NCI-H187 treated with DMSO at 0.1 percent for 48 hours (cell line): ENCODE measurements at places on chromosomes 1 and 21.

DNA sequence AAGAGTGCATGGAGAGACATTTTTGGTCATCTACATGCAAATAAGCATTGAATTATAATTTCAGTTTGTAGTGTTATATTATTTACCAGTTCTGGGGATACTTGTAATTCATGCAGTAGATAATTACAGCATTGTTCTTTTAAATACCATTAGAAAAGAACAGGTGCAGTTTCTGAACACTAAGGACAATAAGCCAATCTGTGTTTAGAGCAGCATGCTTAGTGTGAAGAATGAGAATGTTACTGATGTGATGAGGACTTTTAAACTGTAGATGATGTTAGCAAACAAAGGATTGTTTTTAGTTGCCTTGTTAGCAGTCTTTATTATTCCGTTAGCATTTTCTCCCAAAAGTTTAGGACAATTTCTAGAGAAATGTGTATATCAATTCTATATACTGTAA is 348.3 kb downstream of the BRINP3 start:
- no peak for DNase-seq

DNA sequence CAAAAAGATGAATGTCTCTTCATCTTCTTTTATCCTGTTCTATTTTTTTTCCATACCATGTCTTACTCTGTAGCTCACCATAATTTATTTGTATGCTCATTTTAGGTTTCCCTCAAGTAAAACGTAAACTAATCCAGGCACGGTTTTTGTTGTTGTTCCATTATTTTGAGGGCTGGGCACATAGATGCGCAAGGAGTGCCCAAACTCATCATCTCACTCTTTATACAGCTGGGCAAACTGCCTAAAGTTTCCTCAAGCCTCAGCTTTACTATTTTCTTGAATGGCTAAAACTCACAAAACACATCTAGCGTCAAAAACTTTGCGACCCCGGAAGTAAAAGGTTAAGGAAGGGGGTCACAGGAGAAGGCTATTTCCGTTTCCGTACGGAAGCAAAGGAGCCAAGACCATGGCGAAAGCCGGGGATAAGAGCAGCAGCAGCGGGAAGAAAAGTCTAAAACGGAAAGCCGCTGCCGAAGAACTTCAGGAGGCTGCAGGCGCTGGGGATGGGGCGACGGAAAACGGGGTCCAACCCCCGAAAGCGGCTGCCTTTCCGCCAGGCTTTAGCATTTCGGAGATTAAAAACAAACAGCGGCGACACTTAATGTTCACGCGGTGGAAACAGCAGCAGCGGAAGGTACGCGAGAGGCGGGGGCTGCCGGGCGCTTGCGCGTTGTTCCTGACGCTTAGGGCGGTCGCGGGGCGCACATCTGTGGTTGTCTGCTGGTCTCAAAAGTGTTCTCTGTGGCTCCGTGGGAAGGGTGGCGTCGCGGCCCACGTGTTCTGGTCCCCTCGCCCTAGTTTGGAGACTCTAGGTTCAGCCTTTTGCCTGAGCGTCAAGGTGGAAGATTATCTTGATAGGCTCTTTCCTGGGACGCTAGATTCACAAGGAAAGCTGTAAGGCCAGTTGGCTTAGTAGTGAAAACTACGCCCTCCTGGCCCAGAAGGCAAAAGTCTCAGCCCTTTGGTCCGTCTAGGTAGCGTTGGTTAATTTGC is at the start of gene RPF1:
Gene RPF1 (plus strand): TSS at position 391 of the 993 bp plus-strand sequence. CDS start 16 bp downstream, at position 407.
- peak; percentile 6 for DNase-seq

DNA sequence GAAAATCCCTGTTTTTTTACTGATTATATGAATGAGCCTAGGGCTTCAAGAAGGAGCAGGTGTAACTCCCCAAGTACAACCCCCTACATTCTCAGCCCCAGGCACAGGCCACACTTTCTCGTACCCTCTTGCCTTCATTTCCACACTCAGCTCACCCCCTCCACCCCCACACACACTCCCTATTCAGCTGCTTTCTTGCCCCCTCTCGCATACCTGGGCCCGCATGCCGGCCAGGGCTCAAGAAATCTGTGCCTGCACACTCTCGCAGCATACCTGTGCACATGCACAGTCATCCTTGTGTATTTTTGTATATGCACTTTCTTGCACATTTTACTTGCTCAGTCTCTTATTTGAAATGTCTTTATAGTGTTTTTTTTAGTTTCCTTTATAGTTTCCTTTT is 2.0 kb downstream of the PTPRF start:
- DNase-seq, result no peak

DNA sequence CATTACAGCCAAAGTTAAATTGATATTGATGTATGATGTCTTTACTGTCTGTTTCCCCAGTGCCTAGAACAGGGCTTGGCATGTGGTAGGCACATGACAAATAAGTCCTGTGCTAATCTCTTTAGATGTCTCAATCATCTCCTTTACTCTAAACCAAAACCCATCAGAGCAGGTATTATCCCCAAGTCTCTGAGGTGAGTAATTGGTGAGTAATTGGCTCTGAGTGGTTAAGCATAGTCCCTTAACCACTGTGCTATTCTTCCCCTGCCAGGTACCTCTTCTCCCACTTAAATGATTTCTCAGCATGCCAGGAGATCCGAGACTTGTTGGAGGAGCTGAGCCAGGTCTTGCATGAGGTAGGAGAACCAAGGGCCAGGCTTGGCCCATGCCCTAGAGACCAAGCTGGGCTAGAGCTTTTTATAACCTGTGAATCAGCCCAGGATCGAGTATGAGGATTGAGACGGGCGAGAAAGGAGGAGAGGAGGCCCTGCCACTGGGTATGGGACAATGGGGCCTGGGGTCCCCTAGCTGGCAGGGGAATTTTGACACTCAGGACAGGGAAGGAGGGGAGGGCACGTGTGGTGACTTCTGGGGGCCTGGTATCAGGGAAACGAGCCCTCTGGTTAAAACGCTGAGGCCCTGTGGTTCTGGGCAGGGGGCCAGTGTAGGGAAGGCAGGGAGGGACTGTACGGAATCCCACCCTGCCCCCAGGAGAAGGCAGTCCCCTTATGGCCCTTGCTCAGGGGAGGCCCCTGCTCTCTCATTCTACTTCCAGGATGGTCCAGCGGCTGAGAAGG is 4.5 kb downstream of the CNKSR1 start:
- no peak for DNase-seq

DNA sequence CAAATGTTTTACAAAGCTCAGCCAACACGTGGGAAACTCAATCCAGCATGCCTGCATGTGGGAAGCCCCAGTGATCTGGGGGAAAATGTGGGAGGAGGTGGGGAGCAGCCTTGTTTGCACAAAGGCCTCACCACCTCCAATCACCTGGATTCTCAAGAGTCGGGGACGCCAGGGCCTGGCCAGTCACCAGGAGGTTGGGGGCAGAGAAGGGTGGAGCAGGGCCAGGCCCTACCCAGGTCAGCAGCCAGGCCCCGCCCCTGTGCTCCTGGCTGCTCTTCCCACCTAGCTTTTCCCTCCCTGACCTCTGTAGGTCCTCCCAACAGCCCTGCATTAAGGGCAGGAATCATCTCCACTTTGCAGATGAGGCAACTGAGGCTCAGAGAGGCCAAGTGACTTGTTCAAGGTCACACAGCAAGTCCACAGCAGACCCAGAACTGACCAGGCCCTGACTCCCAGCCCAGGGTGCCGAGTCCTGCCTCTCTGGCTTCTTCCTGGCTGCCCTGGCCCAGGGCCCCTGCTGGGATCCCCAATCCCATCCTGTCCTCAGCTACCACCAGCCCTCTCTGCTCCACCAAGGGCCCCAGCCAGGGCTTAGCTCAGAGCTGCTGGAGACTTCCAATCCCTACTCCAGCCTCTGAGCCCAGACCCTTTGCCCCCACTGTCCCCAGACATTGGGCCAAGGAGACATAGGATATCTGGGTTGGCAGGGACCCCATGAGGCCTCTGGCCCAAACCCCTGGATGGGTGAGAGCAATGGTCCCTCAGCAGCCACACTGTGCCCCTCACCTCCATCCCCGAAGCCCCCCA is 508.6 kb downstream of the PTPRU start:
- DNase-seq, result no peak

- no peak for DNase-seq
These were observed 104.8 kb downstream of the HLX start for GRCh38 chr1:220983877-220984635.

DNA sequence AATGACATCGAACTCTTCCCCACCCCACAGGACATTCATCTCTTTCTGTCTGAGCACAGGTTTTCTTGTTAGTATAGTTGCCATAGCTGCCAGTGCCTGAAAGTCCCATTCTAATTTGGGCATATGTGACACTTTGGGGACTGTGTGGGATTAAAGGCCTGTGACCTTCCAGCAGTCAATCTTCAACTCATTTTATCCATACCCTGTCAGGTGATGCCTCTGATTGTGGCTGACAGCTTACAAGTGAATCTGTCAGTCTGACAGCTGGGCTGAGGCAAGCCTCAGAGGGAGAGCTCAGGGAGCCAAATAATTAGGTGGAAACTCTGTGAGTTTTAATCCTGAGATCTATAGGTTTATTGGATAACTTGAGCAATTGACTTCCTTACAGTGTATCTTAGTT is 29.6 kb downstream of the ZCCHC17 start:
- DNase-seq, result no peak

GRCh38 chr1:217049721-217050120 is 326.5 kb upstream of the ESRRG start:
- no peak for DNase-seq

GRCh38 chr1:150002217-150002616 is 8.3 kb downstream of the OTUD7B start:
- no peak for DNase-seq

DNA sequence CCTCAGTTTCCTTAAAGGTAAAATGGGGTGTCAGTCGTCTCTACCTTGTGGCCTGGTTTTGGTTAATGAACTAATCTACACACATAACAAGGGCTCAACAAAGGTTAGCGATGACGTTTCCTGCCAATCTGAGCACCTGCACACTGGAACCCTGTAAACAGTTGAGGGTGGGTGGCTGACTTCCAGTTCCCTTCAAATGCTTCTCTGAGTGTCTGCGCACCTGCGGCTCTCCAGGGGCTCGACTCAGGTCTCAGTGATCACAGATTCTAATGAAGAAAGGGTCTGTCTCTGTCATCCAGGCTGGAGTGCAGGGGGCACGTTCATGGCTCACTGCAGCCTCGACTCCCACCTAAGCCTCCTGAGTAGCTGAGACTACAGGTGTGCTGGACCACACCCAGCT is 3.3 kb upstream of the AGPAT3 start:
- no peak for DNase-seq

- DNase-seq, result no peak
These were observed 203.5 kb upstream of the NEGR1 start for GRCh38 chr1:72485801-72486200.

DNA sequence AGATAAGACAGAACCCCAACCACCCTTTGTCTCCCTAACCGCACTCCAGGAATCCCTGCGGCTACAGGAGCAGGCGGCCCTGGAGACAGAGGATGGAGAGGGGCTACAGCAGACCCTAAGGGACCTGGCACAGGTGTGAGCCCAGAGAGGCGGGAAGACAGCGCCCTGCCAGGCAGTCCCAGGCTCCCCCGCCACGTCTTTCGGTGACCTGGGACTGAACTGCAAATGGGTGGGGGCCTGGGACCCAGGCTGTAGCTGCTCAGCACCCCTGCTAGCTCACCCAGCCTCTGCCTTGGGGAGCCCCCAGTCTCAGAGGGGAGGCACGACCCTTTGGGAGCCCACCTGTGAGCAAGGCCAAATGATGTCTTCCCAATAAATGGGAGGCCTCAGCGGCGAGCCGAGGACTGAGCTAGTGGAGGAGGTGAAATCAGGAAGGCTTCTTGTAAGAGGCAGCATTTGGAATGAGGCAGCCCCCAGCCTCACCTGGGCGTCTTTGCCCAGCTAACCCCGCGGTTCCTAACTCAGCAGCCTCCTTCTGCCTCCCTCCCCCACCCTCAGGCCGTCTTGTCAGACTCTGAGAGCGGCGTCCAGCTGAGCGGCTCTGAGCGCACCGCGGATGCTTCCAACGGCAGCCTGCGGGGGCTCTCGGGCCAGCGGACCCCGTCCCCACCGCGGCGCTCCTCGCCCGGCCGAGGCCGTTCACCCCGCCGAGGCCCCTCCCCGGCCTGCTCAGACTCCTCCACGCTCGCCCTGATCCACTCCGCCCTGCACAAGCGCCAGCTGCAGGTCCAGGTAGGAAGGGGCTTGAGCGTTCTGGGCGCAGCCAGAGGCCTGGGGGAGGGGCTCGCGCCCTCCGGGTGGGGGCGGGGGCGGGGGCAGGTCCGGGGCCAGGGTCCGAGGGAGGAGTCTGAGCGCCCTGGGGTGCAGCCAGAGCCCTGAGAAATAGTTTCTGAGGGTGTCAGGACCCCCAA is 16.9 kb downstream of the CROCC start:
- DNase-seq, result no peak

DNA sequence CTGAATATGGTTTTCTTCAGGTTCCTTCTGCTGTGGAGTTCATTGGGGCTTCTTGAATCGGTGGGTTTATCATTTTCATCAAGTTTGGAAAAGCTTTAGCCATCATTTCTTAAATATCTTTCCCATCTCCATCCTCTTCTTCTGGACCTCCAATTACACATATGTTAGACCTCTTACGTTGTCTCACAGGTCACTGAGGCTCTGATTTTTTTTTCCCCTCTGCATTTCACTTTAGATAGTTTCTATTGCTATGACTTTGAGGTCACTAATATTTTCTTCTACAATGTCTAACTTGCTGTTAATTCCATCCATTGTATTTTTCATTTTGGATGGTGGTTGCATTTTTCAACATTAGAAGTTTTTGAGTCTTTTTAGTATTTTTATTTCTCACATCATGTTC is 47.3 kb upstream of the CASZ1 start:
- no peak for DNase-seq

GRCh38 chr1:59520194-59520593 is 223.3 kb downstream of the FGGY start:
- DNase-seq, result no peak

DNA sequence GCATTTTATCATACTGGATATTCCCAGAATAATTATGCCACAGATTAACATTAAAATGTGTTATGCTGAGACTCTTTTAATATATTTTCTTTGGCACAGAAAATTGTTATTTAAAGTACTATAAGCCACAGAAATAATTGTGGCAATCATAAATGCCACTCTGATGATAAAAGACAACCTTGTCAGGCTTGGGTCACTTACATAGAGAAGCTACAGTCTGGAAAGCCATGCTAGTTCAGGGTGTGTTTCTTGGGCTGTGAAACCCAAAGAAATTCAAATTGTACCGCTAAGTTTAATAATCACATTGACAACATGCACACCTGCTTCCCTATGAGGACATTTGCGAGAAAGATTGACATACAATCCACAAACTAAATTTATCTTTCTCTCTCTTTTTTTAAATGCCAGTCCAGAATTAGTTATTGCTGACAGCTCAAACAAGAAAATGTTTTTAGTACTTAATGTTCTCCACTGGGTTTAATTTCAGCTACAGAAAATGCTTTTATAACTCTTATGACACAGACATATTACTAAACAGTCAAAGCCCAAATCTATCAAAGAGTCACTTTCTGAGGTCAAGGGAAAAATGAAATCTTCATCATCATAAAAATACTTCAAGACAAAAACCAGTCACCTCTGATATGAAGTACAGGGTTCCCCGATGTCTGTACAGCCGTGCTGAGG is 38.7 kb downstream of the TTC13 start:
- no peak for DNase-seq

- DNase-seq, result no peak
These were observed 1.6 kb upstream of the IER5 start for GRCh38 chr1:181086926-181087325.

GRCh38 chr21:45329261-45330074 is 41.8 kb upstream of the POFUT2 start:
- no peak for DNase-seq

- peak; percentile 65 for DNase-seq
These were observed 2.9 kb downstream of the RCAN1 start for GRCh38 chr21:34612056-34612455.

GRCh38 chr1:200642481-200642880 is 21.9 kb upstream of the KIF14 start:
- DNase-seq, result no peak

GRCh38 chr21:15224346-15225086 is 159.7 kb upstream of the NRIP1 start:
- no peak for DNase-seq

- DNase-seq, result no peak
These were observed 150.7 kb upstream of the COL6A1 start for GRCh38 chr21:45830720-45831366.
